GM23248 (cell line): ENCODE measurements at places on chromosomes 4 and X.

- no peak for DNase-seq
Measured at GRCh38 chr4:70496231-70496630, 22.1 kb upstream of the AMTN start.

DNA sequence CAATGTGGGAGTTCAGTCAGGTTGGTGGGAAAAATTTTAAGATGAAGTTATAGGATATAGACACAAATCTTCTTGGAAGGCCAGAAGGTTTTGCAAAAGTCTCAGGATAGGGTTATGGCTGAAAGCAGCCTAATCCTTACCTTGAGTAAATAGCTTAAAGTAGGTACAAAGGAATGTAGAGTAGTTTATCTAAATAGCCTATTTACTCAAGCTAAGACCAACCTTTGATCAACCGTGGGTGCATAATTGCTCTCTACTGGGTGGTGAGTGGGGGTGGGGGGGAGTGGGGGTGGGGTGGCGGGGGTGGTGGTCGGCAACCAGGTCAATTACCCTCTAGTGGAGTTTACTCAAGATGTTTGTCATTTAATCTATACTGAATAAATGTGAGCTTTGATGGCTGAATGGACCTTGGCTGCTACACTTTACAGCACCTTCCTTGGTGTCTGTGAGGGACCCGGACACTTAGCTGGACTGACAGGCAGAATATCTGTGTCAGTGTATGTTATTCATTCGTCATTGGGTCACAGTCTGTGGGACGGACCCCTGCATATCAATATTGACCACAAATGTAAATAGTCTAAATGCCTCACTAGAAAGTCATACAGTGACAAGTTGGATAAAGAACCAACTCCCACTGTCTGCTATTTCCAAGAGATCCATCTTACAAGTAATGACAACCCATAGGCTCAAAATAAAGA is 545.7 kb upstream of the PABPC4L start:
- DNase-seq: no peak

DNA sequence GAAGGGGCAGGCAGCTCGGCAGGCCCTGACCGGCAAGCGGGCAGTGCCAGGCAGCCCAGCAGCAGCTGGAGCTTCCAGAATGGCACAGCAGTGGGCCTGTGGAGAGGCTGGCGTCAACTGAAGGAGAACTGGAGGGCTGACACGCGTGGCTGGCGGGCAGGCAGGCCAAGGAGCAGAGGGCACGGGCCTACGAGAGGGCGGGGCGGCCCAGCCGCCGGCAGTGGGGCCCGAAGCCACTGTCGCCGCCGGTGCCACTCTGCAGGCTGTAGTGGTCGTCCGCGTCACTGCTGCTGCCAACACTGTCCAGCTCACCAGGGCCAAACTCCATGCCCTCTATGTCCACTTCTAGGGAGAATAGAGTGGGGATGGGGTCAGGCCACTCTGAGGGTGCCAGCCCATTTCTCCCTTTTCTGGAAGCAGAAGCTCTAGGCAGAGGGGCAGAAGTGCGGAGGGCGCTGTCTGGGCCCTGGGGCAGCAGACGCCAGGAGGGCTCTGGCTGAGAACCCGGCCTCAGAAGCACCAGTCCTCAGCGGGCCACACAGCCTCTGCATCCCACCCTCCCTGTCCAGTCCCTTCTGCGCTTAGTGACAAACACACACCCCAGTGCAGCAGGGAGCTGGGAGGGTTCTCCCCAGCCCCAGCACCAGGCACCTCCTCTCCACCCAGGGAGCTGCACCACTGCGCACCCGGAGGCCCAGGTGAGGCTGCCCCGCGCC is 8.6 kb upstream of the HAUS3 start:
- DNase-seq: no peak

DNA sequence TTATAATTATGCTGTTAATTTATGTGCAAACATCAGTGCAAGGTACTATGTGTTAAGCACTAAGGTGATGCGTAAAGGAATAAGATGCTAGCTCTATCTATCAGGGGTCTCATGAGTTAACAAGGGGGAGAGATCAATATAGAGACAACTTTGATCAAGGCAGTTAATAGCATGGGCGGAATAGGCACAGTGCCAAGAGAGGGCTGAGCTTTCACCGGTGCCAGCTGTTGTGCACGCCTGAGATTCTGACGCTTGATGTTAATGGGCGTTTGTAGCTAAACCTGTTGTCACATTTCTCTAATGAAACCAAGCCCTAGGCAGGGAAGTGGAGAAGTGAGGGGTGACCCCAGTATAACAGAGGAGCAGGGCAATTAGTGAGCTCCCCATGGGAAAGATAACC is 86.0 kb upstream of the NMU start:
- no peak for DNase-seq

GRCh38 chrX:97401154-97401553 is 517.4 kb downstream of the RPA4 start:
- DNase-seq: no peak

- DNase-seq: peak; percentile 34
Measured at GRCh38 chrX:102957751-102958150, 20.7 kb downstream of the RAB40AL start.

GRCh38 chr4:72997409-72997808 is 72.1 kb downstream of the COX18 start:
- peak; percentile 33 for DNase-seq

DNA sequence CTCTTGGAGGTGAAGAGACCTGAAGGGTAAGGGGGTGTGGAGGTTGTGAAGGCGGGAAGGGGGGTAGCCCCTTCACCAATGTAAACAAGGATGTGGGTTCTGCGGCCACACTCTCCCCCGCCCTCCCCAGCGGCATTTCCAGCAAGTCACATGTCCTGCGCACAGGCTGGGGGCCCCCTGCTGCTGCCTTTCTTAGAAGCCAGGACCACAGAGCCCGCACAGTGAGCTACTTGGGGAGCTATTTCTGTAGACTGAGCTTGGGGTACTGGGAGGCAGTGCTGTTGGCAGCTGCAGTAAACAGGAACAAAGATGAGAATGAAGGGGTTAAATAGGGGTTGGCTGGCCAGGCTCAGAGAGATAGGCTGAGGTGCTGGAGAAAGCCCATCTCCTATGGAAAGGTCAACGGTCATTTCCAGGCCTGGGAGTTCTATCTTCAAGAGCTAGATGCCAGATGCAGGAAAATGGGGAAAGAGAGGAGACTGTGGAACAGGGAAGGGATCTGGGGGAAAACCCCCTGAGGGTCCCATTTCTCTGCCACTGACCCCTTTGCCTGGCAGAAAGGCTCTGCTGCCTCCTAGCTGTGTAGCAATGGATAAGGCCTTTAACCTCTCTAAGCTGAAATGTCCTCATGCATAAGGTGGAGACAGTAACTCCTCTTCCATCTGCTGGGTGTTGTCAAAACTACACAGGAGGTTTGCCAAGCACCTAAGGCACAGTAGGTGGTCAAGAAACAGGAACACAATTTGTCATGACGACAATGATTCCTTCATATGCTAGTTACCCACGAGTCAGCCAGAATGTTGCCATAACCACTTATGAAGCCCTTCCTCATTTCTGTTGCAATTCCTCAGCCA is 18.5 kb upstream of the PIM2 start:
- peak; percentile 18 for DNase-seq

DNA sequence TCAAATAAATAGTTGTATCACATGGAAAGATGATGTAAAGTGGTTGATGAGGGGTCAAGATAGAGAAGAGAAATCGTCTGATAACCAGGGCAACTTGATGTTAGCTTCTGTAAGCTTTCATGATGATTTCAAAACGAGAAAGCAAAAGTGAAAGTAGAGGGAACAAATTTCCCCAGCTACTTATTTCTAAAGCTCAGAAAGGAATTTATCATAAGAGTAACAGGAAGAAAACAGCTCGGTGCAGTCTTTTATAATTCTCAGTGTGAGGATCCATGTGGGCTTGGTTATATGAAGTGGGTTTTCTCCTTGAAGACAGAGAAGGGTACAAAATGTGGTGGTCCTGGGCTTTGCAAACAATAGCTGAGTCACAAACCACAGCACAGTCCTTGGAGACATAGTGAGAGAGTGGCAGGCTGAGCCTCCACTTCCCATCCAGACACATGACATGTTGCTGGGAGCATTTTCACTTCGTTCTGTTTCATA is 32.1 kb upstream of the GLRA2 start:
- peak; percentile 31 for DNase-seq

DNA sequence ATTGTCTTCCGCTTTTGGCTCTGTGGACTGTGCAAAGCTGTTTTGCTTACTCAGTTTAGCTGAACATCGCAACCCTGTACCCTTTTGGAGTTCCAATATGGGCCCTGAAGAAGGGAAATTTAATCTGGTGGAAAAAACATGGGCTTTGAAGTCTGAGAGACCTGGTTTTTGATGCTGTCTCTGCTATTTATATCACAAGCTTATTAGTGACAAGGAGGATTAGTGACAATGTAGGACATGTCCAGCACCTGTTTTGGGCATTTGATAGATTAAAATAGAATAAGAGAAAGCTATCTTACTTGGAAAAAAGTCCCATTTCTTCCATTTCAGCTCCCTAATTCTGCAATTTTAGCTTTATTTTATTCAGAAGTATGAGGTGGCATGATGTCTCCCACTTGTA is 417.3 kb downstream of the SPRY1 start:
- no peak for DNase-seq

DNA sequence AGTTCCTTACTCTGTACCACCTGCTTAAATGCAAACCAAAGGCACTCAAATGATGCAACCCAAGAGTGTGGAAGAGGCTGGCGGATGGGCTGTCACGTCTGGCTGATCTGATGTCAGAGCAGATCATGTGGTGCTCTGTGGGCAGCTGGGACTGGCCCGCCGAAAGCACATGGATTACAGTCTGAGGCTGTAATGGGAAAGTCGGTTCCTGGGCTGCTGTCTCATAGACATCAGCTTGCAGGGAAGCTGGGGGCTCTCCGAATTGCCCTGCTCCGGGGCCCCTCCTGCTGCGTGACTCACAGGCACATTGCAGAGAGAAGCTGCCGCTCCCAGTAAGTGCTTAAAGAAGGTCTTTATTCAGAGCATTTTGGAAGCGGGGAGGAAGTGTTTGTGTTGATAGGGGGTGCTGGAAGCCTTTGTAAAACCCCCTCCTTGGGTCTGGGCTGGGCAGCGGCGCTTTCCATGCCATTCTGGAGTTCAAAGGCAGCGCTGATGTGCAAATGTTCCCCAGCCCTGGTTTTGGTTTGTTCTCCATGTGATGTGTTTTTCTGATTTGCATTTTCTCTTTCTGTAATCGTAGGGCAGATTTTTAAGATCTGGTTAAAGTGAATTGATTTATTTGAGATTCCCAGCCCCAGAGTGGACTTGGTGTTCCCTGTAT is 181.1 kb downstream of the LARP7 start:
- DNase-seq: peak; percentile 96

DNA sequence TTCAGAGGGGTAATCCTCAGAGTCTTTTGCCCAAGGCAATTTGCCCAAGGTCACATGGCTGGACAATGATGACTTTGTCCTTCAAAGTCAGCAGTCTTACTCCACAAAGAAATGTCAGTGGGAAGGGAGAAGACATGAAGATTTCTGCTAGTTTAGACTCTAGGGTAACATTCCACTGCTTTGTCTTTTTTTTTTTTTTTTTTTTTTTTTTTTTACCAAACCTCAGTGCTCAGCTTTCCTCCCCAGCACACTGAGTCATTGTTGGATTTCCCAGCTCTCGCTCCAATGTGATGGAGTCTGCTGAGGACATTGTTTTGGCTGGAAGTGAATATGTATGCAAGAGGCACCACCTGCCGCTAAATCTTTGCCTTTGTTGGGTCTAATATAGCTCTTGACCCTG is 7.2 kb upstream of the C1QTNF7 start:
- DNase-seq: peak; percentile 75

GRCh38 chr4:94715726-94716125 is 42.0 kb upstream of the BMPR1B start:
- DNase-seq: no peak

DNA sequence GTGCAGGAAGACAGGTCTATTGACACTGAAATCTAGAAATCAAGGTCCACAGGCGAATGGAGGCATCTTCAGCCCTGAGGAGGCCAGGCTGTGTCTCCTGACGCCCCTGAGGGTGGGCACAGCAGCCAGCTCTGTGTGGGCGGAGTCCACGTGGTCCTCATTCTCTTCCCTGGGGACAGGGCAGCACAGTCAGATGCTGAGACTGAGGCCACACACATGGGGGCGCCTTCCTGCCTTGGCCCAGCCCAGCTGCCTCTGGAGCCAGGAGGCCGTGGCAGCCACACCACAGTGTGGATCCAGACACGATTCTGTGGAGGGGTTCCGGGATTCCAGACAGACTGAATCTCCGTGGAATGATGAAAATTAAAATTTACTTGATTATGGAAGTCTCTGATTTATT is 20.8 kb downstream of the FGFR3 start:
- DNase-seq: peak; percentile 41
